ENCODE measurements at places on chromosomes 16 and 17. TPM values are rescaled to one million over a fixed set of nuclear protein-coding genes. Genes with fewer than 3 reads are reported as not detected.

DNA sequence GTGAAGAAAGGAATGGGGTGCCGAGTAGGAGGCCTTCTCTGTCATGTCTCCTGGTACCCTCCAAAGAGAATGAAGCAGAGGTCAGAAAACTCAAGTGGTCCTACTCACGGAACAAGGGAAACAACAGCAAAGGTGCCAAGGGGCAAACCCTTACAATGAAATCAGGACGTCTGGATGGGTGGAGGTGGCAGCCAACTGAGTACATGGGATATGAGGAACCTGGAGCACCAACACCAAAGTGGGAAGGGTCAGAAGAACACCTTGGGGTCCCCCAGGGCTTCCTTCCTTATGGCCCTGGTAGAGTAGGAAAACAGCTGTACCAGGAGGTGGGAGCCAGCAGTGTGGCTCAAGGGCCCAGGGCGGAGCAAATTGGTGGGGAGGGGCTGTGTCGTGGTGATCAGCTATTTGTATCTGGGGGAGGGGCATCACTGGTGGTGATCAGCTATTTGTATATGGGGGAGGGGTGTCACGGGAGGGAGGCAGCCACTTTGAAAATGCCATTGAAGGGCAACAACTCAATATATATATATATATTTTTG is 643 bp downstream of the HIGD1B start:
- no peaks in the 10 kb centered on the region for H3K27me3 ChIP-seq
- no peaks in the 10 kb centered on the region for H3K4me1 ChIP-seq
- no peak for DNase-seq
- H3K36me3 ChIP-seq, result peaks cover 9% of the 10 kb centered on the region

DNA sequence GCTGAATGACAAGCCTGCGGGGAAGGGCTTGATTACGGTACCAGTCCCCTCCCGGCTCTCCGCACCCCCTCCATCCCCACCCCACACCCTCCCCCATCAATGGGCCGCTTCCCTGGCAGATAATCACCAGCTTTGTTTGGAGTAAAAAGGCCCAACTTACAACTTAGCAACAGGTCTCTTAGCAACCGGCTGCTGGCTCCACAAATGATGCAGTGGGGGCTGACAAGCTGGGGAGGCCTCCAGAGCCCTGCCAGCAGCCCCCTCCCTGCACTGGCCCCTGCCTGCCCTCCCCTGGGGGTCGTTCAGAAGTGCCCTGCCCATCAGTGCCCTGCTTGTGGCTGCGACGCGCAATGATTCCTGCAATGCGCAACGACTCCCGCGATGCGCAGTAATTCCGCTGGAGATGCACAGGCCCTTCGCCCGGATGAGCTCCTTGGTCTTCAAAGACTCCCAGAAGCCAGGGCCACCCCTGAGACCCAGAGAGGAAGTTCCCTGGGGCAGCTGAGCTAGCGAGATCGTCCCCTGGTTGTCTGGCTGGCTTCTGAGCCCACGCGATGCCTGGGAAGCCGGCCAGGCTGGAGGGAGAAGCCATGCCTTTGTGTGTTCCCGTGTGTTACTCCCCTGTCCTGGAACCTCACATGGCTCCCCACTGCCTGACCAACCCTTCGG is 23.3 kb downstream of the CPNE2 start:
- no peaks in the 10 kb centered on the region for H3K4me1 ChIP-seq
- H3K27ac ChIP-seq, result no peak overlapping the region
- H3K4me3 ChIP-seq, result no peak overlapping the region
- no peak for DNase-seq
- no peaks in the 10 kb centered on the region for H3K27me3 ChIP-seq
- no peaks in the 10 kb centered on the region for H3K36me3 ChIP-seq

DNA sequence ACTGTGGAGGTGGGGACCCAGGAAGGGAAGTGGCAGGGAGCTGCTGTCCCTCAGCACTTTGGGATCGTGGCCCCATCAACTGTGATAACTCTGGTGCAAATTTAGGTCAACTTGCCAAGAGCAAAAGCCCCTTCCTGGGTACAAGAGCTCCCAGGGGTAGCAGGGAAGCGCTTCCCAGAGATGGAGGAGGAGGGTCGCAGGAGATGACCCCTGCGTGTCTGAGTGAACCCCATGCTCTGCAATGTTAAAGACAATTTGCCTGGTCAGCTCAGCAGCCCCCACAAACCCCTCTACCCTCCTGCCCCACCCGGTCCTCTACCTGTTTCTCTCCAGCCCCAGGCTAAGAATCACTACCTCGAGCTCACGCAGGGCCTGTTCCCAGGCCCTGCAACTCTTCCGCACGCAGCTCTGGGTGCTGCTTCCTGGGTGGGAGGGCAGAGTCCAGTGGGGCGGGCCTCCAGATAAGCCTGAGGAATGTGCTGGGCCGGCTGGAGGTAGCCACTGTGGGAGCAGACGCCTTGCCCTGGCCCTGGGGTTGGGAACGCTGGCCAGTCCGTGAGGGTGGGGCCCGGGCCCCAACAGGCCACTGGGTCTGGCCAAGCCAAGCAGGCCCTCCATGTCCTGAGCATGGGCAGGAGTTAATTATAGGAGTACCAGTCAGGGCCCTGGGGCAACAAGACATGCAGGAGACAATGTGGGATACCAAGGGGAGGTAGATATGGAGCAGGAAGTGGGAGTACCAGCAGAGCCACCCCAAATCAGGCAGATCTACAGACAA is 6.1 kb downstream of the DOK4 start:
- H3K27me3 ChIP-seq, result no peaks in the 10 kb centered on the region
- no peaks in the 10 kb centered on the region for H3K36me3 ChIP-seq
- peaks cover 23% of the 10 kb centered on the region for H3K4me1 ChIP-seq

DNA sequence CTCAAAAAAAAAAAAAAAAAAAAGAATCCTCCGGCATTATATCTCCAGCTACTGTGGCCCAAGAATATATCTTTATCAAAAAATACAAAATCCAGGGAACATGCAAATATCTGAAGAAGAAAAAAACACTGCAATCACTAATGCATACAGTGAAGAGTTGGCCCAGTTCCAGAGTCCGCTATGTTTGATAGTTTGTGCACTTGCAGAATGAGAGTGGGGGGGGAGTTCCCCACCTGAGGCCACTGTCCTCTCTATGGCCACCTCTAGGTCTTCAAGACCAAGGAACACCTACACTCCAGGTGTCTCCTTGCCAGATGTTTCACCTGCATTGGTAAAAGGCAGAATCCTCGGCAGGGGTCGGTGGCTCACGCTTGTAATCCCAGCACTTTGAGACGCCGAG is 4.0 kb downstream of the ZNF785 start:
- no peak for DNase-seq
- H3K36me3 ChIP-seq, result peaks cover 3% of the 10 kb centered on the region
- H3K4me1 ChIP-seq, result peaks cover 17% of the 10 kb centered on the region
- no peaks in the 10 kb centered on the region for H3K27me3 ChIP-seq
- H3K4me3 ChIP-seq, result no peak overlapping the region

DNA sequence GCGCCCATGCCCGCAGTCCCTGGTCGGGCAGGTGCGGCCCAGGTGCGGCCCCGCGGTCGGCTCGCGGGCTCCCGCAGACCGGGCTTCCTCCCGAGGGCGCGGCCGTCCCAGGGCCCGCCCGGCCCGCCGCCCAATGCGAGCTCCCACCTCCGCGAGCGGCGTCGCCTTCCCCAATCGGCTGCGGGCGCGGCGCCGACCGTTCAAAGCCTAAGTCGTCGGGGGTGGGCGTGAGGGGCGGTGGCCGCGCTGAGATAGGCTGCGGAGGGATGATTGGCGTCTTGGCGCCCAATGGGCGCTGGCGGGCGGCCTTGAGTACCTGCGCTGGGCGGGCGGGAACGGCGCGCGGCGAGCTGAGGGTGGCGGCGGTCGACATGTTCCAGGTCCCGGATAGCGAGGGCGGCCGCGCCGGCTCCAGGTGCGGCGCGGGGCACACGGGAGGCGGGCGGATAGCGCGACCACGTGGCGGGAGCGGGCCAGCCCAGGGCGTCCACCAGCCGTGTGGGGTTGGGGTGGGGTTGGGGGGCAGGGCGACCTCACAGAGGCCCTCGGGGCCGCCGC is at the start of gene JPT2:
TSS of gene JPT2 (plus strand) at position 338 of the 558 bp plus-strand sequence. CDS start at position 372, 34 bp downstream.
- H3K36me3 ChIP-seq, result peaks cover 3% of the 10 kb centered on the region
- H3K4me1 ChIP-seq, result peaks cover 31% of the 10 kb centered on the region
- H3K27ac ChIP-seq, result peak within 1 kb of the TSS; percentile 81
- H3K4me3 ChIP-seq, result peak within 1 kb of the TSS; percentile 93

GRCh38 chr17:65093930-65094329 is 37.4 kb upstream of the GNA13 start:
- no peak overlapping the region for H3K27ac ChIP-seq
- H3K36me3 ChIP-seq, result no peaks in the 10 kb centered on the region
- H3K4me1 ChIP-seq, result peaks cover under 1% of the 10 kb centered on the region
- no peak overlapping the region for H3K4me3 ChIP-seq
- no peak for DNase-seq

DNA sequence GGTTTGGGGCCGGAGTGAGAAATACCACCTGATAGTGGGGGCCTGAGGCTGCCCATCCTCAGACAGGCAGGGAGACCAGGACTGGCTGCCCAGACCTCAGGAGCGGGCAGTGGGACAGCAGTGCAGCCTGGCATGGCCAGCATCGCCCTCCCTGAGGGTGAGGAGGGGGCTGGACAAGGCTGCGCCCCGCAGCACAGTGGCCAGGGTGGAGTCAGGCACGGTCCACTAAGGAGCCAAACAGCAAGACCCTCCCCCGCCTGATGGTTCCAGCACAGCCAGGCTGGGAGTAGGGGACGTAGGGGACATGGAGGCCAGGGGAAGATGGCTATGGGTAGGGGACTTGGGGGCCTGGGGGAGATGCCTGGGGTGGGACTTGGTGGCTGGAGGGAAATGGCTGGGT is 3.3 kb downstream of the ZNF598 start:
- H3K4me3 ChIP-seq, result peak overlapping the region; percentile 51
- no peak for DNase-seq
- peaks cover 7% of the 10 kb centered on the region for H3K36me3 ChIP-seq
- peaks cover 46% of the 10 kb centered on the region for H3K4me1 ChIP-seq

DNA sequence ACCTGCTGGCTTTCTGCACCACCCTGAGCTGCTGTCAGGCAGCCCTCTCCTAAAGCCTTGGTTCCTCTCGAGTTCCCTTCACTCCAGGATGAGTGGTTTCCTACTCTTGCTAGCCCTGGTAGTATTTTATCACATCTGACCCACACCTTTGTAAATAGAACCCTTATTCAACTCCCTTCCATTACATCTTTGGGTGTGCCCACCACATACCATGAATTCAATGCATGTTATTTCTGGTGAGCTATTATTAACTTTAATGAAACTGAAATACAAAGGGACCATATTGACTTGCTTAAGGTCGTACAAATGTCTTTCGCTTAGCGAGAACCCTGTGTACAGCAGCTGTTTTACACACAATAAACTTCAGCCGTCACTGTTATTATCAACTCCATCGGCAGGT is 521.3 kb downstream of the GRIN2A start:
- DNase-seq, result no peak
- H3K27ac ChIP-seq, result no peak overlapping the region
- no peaks in the 10 kb centered on the region for H3K27me3 ChIP-seq
- H3K36me3 ChIP-seq, result no peaks in the 10 kb centered on the region
- no peaks in the 10 kb centered on the region for H3K4me1 ChIP-seq
- H3K4me3 ChIP-seq, result no peak overlapping the region

- no peaks in the 10 kb centered on the region for H3K27me3 ChIP-seq
- H3K27ac ChIP-seq, result no peak overlapping the region
- no peaks in the 10 kb centered on the region for H3K36me3 ChIP-seq
- DNase-seq, result no peak
Observed at GRCh38 chr17:31492206-31492605, 100.7 kb downstream of the RAB11FIP4 start.

DNA sequence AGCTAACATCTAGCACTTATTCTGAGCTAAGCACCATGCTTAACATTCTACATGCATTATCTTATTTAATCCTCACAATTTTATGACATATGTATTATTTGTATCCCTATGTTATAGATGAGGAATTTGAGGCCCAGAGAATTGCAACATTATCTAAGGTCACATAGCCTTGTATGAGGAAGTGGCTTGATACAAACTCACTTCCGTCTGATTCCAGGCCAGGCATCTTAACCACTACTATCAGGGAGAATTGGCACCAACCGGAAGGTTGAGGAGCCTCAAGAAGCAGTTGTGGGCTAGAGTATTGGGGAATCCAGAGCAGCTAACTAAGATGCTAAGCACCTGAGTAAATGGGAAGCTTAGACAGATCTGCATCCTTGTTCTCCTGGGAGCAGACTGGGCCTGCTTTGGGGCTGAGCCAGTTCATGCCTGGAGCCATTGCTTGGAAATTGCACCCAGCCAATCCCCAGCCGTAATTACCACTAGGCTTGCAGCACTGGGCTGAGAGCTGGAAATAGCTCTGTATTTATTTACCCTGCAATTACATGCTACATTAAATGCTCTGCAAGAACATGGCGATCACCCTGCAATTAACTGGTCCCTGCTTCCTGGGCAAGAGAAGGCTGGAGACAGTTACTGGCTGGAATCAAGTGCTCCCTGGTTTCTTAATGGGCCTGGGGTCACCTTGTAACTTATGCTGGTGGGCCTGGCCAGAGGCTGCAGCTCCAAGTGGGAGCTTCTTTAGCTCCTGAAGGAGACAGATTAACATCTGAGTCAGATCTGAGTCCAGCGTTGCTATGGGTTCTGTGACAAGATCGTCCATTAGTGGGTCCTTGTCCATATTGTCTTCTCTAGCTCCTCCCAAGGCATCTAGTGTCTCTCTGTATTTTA is 273.1 kb upstream of the CCL2 start:
- no peaks in the 10 kb centered on the region for H3K4me1 ChIP-seq
- H3K27me3 ChIP-seq, result no peaks in the 10 kb centered on the region
- no peak overlapping the region for H3K27ac ChIP-seq
- no peaks in the 10 kb centered on the region for H3K36me3 ChIP-seq

GRCh38 chr17:76566988-76567431 is 18.6 kb downstream of the ST6GALNAC2 start:
- peaks cover 58% of the 10 kb centered on the region for H3K4me1 ChIP-seq
- H3K27ac ChIP-seq, result no peak overlapping the region
- peaks cover 24% of the 10 kb centered on the region for H3K36me3 ChIP-seq

- peaks cover 12% of the 10 kb centered on the region for H3K27me3 ChIP-seq
- no peaks in the 10 kb centered on the region for H3K36me3 ChIP-seq
- no peaks in the 10 kb centered on the region for H3K4me1 ChIP-seq
- no peak overlapping the region for H3K27ac ChIP-seq
- no peak for DNase-seq
Observed at GRCh38 chr16:50881331-50881830, 139.5 kb downstream of the CYLD start.

Gene ABCA3
- total RNA-seq, result 13.7 TPM

Gene MT1E
- 204 TPM for total RNA-seq

Gene CDYL2
- 35.9 TPM for total RNA-seq

Gene PERCC1
- total RNA-seq, result not detected

Gene CFAP52
- 0.77 TPM for total RNA-seq

Data from activated T-cell treated with anti-CD3 and anti-CD28 coated beads, Interleukin-2, amount 50 U/mL, for 72 hours (primary cell).